ENCODE measurements at places on chromosomes 3 and 15.

- DNase-seq, result no peak
Observed at GRCh38 chr3:59981377-59981776, 931.6 kb upstream of the CFAP20DC start.

DNA sequence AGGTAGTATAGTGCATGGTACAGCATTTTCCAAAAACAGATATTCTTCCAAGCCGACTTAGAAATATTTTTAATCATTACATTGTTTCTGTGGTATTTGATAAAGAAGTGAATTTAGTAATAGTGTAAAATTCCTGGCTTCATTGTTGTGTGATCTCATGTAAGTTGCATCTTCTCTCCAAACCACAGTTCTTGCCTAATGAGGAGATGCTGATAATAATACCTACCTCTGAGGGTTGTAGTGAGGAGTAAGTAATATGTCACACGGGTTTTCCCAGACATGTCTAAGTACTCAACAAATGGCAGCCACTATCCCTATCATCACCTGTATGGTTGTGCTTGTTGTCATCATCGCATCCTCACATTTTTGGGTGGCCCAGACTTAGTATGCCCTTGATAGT, 167.3 kb downstream of the SLCO3A1 start:
- no peak for DNase-seq

DNA sequence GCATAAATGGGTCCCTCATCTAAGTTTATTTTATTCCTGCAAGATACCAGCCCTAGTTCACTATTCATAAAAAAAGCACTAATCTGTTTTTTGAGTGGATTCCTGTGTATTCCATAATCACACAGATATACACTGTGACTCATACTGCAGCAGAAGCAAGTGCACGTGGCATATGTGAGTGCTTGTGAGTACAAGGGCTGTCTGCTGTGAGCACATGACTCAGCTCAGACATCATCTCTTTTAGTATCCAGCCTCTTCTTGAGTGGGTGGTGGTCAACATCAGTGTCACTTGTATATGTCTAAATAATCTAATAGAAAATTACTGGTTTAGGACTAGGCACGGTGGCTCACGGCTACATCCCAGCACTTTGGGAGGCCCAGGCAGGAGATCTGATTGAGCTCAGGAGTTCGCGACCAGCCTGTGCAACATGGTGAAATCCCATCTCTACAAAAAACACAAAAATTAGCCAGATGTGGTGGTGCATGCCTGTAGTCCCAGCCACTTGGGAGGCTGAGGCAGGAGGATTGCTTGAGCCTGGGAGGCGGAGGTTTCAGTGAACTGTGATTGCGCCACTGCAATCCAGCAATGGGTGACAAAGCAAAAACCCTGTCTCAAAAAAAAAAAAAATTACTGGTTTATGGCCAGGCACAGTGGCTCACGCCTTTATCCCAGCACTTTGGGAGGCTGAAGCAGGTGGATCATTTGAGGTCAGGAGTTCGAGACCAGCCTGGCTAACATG, 49.8 kb downstream of the NIPA2 start:
- DNase-seq, result no peak

DNA sequence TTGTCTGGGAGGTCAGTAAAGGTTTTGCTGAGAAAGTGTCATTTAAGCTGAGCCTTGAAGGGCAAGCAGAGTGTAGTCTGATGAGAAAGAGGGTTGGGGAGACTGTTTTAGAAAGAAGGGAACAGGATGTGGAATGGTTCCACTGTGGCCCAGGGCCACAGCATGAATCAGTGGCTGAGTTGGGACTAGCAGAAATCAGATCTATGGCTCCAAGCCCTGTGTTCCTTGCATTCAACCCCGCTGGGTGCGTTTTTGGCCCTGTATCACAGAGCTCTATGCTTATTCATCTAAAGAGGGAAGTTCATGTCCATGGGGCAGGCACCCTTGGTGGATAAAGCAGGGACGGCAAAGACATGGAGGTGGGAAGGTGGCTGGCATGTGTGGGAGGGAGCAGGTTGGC, 151.3 kb downstream of the CACNA1D start:
- no peak for DNase-seq

GRCh38 chr3:158762701-158763100, 30.4 kb upstream of the RARRES1 start:
- no peak for DNase-seq

DNA sequence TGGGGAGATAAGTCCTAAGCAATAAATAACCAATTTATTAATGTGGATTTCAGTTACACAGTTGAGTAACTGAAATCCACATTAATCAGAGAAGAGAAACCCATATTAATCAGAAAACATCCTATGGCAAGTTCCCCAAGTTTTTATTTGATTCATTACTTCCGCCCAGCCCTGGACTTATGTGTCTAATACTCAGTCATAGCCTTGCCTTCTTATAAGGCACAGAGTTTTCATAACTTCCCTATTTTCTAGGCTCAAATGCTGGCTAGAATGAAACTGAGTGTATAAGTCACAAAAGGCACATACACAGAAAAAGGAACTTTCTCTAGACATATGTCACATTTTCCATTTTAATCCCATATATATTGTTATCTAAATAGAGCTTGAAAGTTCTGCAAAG, 28.8 kb downstream of the CD47 start:
- DNase-seq, result no peak
